ENCODE measurements at places on chromosomes 1 and 21. TPM values are rescaled to one million over a fixed set of nuclear protein-coding genes. Genes with fewer than 3 reads are reported as not detected.

The ARHGAP30 gene
- 2.8 TPM for polyA plus RNA-seq

GRCh38 chr21:33116676-33117075, 46.7 kb downstream of the OLIG1 start:
- DNase-seq: no peak

DNA sequence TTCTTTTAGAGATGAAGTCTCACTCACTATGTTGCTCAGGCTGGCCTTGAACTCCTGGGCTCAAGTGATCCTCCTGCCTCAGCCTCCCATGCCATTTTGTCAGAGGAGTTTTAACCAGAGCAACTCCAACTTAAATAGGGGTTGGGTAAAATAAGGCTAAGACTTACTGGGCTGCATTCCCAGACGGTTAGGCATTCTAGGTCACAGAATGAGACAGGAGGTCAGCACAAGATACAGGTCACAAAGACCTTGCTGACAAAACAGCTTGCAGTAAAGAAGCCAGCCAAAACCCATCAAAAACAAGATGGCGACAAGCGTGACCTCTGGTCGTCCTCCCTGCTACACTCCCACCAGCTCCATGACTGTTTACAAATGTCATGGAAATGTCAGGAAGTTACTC, 5.7 kb upstream of the DNAH14 start:
- no peak for DNase-seq

DNA sequence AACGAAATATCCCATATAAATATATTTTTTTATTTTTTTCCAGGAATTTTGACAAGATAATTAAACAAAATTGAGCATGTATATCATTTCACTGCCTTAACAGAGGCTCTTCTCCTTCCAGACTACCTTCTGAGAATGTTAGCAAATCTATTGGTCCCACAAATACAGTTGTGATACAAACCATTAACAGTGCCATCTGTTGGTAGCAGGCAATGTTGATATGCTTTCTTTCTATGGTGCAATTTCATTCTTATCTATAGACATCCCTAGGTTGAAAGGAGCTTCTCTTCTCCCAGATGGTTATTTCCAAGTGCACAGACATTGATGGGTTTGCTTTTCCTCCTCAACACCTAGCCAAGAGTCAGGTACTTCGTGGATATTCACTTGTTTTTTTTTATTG, 303.6 kb downstream of the USH2A start:
- peak; percentile 14 for DNase-seq

- DNase-seq: no peak
These were observed 71.2 kb downstream of the GPR161 start for GRCh38 chr1:168065506-168065905.

GRCh38 chr1:108010581-108010980, 45.6 kb upstream of the VAV3 start:
- no peak for DNase-seq

GRCh38 chr1:44720281-44720680, 10.7 kb downstream of the RNU5D-1 start:
- no peak for DNase-seq

The F13B gene
- not detected for polyA plus RNA-seq

GRCh38 chr1:206904423-206905142, 7.3 kb downstream of the IL24 start:
- no peak for DNase-seq

The WNT3A gene
- 0.12 TPM for polyA plus RNA-seq

The SPRR2G gene
- not detected for polyA plus RNA-seq

The ZP4 gene
- polyA plus RNA-seq: not detected

- DNase-seq: no peak
These were observed 28.8 kb upstream of the MTMR11 start for GRCh38 chr1:149965440-149965839.

GRCh38 chr1:109947582-109948284, 36.8 kb upstream of the AHCYL1 start:
- no peak for DNase-seq

- DNase-seq: no peak
These were observed 18.4 kb upstream of the TSPAN2 start for GRCh38 chr1:115107516-115108260.

The BLACAT1 gene
- polyA plus RNA-seq: 2.9 TPM

The RGS13 gene
- not detected for polyA plus RNA-seq

- no peak for DNase-seq
These were observed 73.5 kb downstream of the ASTN1 start for GRCh38 chr1:177091040-177091439.

The CACNA1E gene
- 0.53 TPM for polyA plus RNA-seq

DNA sequence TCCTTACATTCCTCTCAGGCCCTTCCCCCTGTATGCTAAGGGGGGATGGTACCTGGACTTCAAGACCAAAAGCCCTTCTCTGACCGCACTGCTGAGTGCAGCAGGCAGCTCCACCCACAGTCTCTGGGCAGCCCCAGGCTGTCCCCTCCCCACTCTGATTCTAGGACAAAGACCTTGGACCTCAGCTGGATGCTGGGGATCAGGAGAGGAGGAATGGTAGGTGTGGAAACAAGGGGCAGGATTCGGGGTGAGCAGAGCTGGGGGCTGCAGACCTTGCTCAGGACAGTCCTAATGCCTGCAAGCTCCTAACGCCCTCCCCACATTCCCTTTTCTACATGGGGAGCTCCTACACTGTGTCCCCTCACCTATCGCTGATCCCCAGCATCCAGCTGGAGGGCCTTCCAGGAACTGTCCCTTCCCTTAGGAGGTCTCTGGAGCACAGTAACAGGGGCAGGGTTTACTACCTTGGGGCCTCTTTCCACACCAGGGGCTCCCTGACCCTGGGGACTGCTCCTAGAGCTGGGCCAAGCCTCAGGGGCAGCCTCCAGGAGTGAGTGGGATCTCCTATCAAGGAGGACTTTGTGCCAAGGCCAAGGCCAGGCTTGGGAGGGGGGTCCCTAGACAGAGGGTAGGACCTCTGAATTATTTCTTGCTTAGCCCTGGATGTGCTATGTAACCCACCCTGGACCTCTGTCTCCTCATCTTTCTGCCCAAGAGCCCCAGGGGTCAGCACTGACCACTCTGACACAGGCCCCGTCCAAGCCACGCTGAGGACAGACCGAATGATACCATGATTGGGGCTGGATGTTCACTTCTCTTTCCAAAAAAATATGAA, 5.6 kb downstream of the CLDN19 start:
- DNase-seq: peak; percentile 16

DNA sequence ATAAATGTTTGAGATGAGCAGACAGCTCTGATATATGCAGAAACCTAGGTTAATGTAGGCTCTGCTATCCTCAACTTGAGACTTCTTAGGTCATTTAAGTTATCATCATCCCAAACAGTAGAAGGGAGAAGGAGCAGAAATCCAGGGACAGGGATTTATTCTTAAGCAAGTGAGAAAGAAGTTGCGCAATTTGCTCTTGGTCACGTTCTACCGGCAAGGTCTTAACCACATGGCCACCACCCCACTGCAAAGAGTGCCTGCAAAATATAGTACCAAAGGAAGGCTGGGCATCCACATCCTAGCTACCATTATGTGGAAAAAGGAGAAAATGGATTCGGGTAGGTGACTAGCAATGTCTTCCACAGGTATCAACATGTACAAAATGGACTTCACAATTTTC, 25.2 kb downstream of the CRNN start:
- no peak for DNase-seq

DNA sequence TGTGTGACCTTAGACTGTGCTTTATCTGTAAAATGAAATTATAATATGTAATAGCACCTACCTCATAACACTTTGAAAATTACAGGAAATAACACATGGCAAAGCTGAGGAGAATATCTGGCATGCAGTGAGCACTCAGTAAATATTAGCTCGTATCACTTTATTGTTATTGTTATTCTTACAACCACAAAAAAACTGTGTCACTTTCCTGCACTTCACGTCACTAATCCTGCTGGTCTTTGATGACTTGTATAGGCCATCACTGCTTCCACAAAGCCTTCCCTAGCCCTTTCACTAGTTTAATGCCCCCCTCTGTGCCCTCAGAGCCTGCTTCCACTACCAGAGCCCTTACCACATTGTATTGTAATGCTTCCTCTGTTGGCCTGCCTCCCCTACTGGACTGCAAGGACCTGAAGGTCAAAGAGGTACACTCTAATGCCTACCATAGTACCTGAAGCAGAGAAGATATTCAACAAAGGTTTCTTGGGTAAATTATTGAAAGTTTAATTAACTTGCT, 231.6 kb downstream of the NFIA start:
- no peak for DNase-seq

- no peak for DNase-seq
These were observed 107.6 kb downstream of the LHX9 start for GRCh38 chr1:198024782-198025181.

- no peak for DNase-seq
These were observed 369.4 kb upstream of the B3GALT2 start for GRCh38 chr1:193555662-193556441.

The CDCA8 gene
- 16.0 TPM for polyA plus RNA-seq

GRCh38 chr1:150141452-150141851, 8.3 kb upstream of the PLEKHO1 start:
- DNase-seq: no peak

DNA sequence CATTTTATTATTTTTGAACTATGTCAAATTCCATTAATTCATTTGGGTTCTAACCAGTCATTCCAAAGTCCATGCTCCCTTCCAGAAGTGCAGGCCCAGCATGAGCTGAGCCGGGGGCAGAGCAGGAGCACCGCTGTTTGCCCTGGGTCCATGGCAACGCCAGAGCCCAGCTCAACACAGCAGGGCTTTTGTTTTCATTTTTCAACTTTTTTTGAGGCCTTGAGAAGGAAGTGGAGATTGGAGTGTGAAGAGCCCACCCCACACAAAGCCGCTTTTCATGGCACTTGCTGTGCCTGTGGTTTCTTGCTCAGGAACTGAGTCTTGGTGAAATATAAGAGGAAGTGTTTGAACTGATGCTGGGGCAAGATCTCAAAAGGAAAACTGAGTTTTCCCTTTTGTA, 13.2 kb upstream of the PRMT2 start:
- DNase-seq: peak; percentile 46

DNA sequence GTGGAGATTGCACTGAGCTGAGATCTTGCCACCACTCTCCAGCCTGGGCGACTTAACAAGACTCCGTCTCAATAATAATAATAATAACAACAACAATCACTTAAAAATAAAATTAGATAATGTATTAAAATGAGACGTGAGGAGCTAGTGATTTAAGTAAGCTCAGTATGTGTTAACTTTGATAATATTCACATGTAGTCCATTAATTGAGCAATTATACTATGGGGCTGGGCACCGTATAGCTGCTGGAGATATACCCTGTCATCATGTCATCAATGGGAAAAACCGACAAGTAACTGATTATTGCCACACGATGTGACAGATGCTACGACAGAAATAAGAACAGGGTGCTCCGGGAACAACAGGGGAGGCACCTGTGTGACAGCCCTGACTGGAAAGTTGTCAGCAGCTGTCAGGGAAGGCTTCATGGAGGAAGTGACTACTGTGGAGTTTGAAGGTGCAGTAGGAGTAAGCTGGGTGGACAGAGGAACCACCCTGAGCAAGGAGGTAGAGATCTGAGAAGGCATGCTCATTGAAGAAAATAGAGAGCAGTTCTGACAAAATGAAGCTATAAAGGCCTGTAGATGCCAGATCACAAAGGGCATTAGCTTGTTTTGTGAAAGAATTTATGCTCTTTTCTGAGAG, 924 bp upstream of the CAMSAP2 start:
- no peak for DNase-seq

DNA sequence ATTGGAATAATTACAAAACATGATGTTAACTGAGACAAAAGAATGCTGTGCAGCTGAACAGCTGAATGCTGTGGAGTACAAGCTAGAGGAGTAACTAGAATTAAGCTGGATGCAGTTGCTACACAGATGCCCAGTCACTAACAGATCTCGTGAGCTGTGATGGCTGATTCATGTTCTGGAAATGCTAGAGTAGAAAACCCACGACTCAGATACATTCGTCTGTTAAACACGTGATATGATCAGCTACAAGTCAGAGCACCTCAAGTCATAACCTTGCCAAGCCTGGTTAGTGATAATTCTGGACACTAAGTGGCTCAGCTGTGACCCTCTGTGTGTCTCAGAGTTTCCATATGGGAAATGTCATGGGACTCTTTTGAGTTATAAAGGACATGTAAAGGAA, 89.7 kb upstream of the ESRRG start:
- DNase-seq: no peak

- DNase-seq: peak; percentile 65
These were observed 161.3 kb downstream of the TSEN15 start for GRCh38 chr1:184212649-184213314.

DNA sequence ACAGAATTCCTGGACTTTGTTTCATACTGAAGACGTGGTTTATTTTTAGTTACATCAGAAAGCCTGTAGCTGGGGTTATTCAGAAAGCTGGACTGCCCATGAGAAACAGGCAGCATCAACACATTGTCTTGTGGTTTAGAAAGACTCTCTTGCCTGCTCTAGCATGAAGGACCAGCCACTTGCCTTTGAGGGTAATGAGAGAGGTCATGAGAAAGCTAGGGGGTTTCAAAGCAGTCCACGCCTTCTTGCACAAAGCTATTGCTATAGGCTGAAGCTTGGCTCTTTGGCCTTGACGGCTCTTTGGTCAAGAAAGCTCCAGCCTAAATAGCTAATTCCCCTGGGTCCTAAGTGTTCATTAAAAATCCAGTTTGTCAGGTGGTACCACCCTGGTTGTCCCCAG, 208.1 kb downstream of the PRDM2 start:
- DNase-seq: no peak

DNA sequence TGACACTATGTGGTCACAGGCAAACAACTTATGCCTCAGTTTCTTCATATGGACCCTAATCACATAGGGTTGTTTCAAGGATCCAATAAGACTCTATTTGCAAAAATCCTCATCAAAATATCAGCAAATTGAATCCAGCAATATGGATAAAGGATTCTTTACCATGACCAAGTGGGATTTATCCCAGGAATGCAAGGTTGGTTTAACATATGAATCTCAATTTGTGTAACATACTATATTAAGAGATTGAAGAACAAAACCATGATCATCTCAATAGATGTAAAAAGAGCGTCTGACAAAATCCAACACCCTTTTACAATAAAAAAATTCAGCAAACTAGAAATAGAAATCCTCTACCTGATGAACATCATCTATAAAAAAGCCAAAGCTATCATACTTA, 23.9 kb downstream of the ARHGEF11 start:
- DNase-seq: no peak

The OR14K1 gene
- not detected for polyA plus RNA-seq

The TSPAN2 gene
- 45.1 TPM for polyA plus RNA-seq

The RPE65 gene
- 0.09 TPM for polyA plus RNA-seq

GRCh38 chr21:43306391-43306790, 120.5 kb downstream of the SIK1 start:
- no peak for DNase-seq

GRCh38 chr1:56378341-56379070, 200.9 kb downstream of the PLPP3 start:
- peak; percentile 65 for DNase-seq

GRCh38 chr21:37450445-37450941, 83.9 kb downstream of the DYRK1A start:
- no peak for DNase-seq

The S100A5 gene
- 1.1 TPM for polyA plus RNA-seq

The CPTP gene
- polyA plus RNA-seq: 19.0 TPM

Measured in renal pelvis (tissue), 12 donors.